ENCODE measurements at places on chromosomes 12 and 14. TPM values are rescaled to one million over a fixed set of nuclear protein-coding genes. Genes with fewer than 3 reads are reported as not detected.

SSTR1 gene
- 0.59 TPM for total RNA-seq

FOXN4 gene
- total RNA-seq: not detected

COX8C gene
- 0.67 TPM for total RNA-seq

RERG gene
- total RNA-seq: 3.1 TPM

BDKRB2 gene
- 0.57 TPM for total RNA-seq
